ENCODE measurements at places on chromosomes 5 and 9. TPM values are rescaled to one million over a fixed set of nuclear protein-coding genes. Genes with fewer than 3 reads are reported as not detected.

DNA sequence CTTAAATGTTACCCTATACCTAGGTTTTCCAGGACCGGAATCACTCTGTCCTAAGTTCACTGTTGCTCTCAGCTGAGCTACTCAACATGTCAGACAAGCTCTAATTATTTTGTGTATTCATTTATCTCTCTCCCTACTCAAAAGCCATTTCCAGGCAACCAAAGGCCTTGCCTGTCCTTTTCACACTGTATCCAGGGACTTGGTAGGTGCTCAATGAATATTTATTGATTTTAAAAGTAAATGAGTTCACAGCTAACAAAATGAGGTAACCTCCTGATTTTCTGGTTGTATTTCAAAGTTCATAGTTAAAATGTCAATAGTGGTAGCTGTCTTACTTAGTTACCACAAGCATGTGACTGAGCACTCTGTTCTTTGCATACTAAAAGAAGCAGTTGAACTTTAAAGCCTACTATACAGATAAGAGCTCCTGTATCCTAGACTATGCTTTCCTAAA lies 522.2 kb downstream of the ACTL7B start:
- no peak for DNase-seq

DNA sequence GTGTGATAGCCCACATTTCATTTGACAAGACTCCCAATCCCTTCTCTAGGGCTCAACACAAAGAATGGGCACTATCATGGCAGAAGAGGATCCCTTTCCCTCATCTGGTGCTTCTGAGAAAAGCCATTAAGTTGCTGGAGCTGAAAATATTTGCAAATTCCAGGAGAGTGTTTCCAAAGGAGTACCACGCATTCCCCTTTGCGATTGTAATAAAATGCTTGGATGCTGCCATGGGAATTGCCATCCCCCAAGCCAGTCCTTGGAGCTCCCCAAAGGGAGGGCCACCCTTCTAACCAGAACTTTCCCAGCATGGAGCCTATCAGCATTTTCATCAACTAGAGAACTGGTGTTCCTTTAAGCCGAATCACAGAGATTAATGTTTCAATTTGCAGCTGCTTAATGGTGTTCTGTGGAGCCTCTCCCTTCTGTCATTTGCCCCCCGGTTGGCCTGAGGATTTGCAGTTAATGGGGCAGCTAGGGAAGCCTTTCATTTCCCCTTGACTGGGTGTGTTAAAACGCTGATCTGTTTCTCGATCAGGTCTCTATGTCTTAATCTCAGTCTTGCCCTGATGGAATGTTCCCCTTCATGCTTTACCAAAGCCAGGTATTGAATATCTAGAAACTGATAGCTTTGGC lies 133.0 kb downstream of the ENC1 start:
- no peak for DNase-seq

DNA sequence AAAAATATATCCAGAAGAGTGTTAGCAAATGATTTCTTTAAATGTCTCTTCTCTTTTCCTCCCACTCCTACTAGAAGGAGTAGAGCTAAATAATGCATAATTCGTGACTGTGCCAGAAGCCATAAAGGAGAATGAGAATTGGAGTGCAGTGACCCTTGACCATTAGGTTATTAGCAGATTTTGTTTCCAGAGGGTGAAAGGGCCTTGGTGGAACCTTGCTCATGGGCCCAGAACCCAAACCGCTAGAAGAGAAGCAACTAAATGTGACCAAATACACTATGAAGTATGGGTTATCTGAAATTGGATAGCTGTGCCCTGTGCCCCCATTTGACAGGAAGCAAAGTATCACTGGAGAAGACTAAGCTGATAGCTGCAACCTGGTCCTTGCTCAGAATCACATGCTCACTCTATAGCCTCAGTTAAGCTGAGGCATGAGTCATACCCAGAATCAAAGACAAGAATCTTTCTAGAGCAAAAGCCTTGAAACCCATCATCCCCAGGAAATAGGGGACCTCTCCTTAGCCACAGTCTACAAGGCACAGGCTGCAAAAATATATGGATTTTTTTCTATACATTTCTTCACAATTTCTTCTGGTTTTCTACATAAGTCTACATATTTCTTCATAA lies 36.3 kb downstream of the CAPSL start:
- no peak for DNase-seq

- DNase-seq: no peak
Observed at GRCh38 chr5:148381906-148382305, 1.9 kb upstream of the FBXO38 start.

- DNase-seq: no peak
Observed at GRCh38 chr9:5671711-5672353, 42.9 kb downstream of the RIC1 start.

- no peak for DNase-seq
Observed at GRCh38 chr9:87567983-87568382, 70.3 kb downstream of the DAPK1 start.

DNA sequence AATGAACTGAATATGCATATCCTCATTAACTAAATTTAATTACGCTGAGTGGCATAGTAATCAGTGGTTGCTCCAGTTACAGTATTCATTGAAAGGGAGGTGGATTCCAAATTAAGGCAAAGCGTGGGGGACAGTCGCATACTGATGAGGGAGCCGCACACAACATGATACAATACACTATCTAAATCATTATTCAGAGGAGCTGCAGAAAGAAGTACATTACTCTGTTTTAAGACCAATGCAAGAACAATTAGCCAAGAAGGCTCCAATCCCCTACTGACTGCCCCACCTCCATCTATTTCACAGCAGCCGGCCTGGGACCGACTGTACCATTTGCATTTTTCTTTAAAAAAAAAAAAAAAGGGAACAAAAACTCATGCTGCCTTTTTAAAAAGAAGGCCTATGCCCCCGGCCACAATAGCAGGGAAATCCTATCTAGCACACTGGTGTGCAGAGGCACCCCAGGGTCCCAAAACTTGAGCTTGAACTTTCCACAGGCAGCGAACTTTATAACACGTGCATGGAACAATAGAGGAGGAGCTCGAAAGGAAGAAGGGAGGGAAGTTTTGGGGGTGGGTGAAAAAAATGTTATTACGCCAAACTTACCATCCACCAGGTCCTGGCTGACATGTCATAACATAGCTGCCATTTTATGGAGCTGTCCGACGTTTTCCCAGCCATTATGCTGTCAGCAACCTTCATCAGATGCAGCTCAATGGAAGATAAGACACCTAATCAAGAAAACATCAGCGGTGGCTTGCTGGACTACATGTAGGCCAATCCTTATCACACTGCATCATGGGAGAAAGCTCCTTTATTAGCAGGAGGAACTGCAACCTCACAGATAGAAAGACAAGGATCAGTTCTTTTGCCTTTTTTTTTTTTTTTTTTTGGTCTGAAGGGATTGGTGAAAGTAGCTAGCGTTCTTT lies 161.6 kb downstream of the ZDHHC21 start:
- DNase-seq: no peak

GDA gene
- 1.3 TPM for total RNA-seq

PCDHB9 gene
- total RNA-seq: 2.2 TPM

ARID3C gene
- total RNA-seq: not detected

QRFP gene
- not detected for total RNA-seq

CCDC183 gene
- total RNA-seq: 0.64 TPM

GOLM1 gene
- total RNA-seq: 45.6 TPM

MARCOL gene
- not detected for total RNA-seq

GAS1 gene
- 79.8 TPM for total RNA-seq

Measured in breast epithelium (tissue), 4 donors.